ENCODE measurements at places on chromosomes 7 and 10.
A peak's percentile ranks its signal among the peaks of the same experiment; 100 is the strongest.

DNA sequence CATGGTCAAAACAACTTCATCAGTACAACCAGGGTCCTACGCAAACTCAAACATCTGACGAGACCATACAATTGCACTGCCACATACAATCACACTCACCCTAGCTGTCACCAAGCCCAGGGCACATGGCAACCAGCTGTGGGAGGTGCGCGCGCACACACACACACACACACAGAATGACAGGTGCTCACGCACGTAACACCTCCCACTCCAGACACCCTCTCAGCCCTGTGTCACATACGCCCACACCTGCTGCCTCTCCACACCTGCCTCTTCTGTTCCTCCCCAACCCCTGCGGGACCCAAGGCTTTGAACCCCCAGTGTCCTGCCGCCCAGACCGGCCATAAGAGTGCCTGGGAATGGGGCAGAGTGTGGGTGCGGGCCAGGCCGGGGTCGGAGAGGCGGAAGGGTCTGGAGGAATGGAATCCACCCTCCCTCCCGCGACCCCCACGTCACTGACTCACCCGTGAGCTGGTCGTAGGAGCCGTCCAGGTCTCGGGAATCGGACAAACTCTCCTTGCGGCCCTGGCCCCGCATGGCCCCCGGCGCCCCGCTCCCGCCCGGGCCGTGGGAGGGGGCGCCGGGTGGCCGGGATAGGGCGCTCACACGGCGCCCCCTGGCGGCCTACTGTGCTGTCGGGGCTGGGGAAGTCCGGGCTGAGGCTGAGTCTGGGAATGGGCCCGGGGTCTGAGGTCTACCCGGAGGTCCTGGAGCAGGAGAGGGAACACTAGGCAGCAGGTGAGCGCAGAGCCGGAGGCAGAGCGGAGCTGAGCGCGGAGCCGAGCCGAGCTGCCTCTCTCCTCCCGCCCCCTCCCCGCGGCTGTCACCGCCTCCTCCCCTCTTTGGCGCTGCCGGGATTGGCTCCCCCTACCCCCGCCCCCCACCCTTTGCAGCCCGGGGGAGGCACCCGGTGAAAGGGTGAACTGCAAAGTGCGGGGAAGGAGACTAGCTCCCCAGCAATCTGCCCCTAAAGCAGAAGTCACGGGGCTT lies at the start of gene KCNIP2:
TSS of gene KCNIP2 (minus strand) at position 769 of the 990 bp plus-strand sequence. CDS start at position 537, 232 bp downstream.
- no peak for DNase-seq

- DNase-seq = no peak
These were observed 184.7 kb downstream of the EBF3 start for GRCh38 chr10:129779126-129780111.

DNA sequence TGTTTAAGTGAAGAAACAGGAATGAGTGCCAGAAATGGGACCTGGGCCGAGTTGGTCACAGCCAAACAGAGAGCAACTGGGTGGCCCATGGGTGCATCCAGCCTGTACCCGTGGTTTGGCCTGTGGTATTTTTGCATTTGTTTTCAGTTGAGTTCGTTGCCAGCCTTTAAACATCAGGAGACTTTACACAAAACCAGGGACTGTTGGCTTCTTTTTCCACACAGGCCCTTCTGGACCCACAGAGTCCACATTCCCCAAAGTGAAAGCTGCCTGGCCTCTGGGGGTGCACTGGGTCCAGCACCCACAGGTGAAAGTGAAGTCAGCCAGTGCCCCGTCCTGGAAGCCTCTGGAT lies 54.1 kb upstream of the TNS3 start:
- DNase-seq = no peak

- DNase-seq = no peak
These were observed 223.7 kb upstream of the PCDH15 start for GRCh38 chr10:55024713-55025112.

DNA sequence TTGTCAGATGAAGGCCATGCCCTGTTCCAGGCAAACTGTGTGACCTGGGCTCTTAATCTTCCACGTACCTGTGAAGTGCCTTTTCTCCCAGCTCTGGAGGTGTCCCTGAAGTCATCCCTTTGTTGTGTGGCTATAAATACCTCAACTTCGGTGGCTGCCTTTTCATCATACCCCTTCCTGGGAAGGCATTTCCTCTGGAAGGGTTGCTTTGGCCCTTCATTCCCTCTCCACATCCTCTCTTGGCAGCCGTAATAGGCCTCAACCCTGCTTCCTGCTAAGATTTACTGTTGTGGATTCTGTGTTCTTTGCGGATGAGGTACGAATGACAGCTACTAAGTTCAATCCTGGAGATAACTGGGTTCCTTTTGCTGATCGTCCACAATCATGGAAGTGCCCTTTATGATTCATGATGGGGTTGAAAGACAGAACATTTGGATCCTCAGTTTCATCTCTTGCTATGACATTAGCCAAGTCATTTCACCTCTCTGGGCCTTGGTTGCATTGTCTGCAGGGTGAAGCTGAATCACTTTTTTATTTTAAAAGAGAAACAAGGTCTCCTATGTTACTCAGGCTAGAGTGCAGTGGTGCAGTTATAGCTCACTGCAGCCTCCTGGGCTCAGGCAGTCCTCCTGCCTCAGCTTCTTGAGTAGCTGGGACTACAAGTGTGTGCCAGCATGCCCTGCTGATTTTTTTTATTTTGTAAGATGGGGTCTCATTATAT lies 23.6 kb downstream of the FKBP6 start:
- no peak for DNase-seq

- peak; percentile 66 for DNase-seq
These were observed 78.7 kb upstream of the C1GALT1 start for GRCh38 chr7:7103343-7104313.

- no peak for DNase-seq
These were observed 267 bp downstream of the CALCR start for GRCh38 chr7:93574269-93574645.

DNA sequence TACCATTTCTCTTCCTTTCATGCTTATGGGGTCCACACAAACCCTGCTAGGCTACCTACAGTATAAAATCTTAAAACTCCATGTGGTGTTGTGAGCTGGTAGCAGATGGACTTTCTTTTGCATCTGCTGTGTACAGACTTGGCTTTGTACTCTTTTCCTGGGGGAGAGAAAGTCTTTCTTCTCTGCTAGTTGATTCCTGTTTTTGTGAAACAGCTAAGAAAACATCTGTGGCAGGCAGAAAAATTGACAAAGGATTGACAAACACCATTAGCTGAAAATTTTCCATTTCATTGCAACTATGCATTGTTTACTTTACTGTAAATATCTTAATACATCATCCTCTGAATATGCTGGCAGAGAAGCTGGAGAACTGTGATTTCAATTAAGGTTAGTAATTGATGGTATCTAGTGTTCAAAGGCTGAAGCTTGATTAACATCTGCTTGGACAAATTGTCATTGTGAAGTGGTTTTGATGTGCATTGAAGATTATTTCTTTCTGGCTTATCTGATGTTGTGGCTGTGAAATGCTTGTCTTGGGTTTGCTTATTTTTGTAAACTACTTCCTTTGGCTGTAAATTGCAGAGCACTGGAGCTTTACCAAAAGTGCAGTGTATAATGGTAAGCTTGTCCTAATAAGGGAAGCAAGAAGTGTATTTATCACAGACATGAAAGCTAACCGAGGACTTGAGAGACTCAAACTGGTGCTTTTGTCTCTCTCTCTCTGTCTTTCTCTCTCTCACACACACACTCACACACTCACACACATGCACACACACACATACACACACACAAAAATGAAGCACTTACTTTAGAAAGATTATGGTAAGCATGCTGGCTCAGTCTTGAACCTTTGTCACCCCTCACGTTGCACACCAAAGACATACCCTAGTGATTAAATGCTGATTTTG lies at the start of gene FOXP2:
TSS of gene FOXP2 (plus strand) at position 660 of the 908 bp plus-strand sequence. CDS start 11,697 bp downstream, outside the sequence.
- DNase-seq = no peak

- peak; percentile 19 for DNase-seq
These were observed 25.7 kb downstream of the C10orf71 start for GRCh38 chr10:49324711-49325110.

DNA sequence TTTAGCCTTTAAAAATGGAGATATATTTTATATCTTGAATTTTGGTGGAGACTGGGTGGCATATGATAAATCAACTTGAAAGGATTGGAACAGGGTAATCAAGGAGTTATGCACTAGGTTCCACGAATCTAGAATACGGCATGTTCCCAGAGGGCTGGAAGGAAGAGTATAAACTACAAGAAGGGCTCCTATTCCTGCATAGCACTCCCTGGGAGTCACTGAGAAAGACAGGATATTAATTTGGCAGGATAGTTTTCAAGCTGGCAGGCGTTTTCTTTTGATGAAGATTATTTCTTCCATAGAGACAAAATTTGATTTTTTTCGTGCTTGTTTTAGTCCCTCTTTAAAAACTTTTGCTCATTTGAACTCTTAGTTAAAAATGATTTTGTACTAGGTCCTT lies 119.7 kb downstream of the VWC2 start:
- no peak for DNase-seq

DNA sequence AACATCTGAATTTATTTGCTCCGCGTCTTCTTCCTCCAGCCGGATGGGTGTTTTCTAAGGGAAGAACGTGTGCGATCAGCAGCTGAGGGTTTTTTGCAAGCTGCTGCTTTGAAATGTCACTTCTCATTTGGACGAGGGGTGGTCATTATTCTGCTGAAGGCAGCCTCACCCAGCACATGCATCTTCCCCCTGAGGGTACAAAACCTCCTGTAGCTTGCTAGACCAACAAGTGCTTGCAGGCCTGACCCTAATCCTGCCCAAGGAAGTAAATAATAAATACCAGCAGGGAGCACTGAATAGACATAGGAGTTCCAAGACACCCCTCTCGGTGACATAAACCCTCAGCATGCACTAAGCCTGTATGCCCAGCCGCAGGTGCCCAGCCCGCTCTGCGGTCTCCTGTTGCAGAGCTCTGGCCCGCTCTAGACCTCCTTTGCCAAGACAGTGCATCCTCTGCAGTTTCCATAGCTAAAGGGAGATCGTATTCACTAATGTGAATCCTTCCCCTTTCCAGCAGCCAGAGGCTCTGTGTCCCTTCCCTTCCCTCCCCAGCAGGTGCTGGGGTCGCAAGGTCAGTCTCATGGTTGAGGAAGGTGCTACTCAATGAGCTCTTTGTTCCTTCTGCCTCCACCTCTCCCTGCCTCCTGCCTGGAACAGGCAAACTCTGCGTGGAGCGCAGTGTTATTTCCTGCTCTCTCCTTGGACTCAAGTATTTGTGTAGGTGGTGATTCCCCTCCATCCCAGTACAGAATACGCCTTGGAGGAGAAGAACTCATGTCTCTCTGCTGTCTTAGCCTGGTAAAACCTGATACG lies 36.6 kb downstream of the SBDS start:
- no peak for DNase-seq

- peak; percentile 36 for DNase-seq
These were observed 1.2 kb upstream of the PLCE1 start for GRCh38 chr10:93992400-93993030.

- peak; percentile 50 for DNase-seq
These were observed 581 bp downstream of the FAM3C start for GRCh38 chr7:121395494-121395960.

- DNase-seq = no peak
These were observed 23.7 kb upstream of the CDH23 start for GRCh38 chr10:71372882-71373495.

GRCh38 chr7:95213148-95213547 lies 111.2 kb downstream of the PON1 start:
- peak; percentile 13 for DNase-seq

DNA sequence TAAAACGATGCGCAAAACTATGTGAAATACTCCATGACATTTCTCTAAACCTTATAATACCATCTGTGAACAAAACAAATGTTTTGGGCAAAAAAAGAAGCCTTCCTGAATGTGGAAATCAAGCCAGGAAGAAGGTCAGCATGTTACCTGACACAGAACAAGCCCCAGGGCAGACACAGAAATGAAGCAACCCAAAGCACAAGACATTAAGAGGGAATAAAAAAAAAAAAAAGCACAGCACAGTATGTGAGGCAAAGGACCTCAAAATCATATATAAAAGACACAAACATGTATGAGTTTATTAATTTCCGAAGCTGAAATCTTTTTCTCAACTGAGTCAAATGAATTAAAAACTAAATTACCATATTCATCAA lies 161.8 kb downstream of the SKIDA1 start:
- no peak for DNase-seq
